Activated naive CD8-positive, alpha-beta T cell treated with anti-CD3 and anti-CD28 coated beads, Interleukin-2, amount 10 ng/mL, durations not matched to agents 7 days and 5 days (primary cell): ENCODE measurements at places on chromosomes 7 and 10. TPM values are rescaled to one million over a fixed set of nuclear protein-coding genes. Genes with fewer than 3 reads are reported as not detected.

- DNase-seq = no peak
- no peak overlapping the region for H3K4me3 ChIP-seq
Observed at GRCh38 chr10:19449860-19450259, 366.4 kb upstream of the PLXDC2 start.

DNA sequence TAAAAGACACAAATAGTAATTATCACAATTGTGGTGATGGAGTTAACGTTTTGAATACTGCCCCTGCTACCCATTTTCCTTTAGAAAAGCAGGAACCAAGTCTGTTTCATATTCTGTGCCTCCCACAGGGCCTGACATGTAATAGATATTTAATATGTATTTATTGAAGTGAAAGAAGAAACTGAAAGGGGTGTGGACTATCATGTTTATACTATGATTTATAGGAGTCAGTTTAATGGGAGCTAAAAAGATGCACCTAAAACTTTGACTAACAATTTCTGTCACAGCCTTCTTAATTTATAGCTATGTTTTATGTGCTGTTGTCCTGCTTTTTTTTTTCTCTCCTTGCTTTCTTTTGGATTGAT lies 24.1 kb upstream of the BHLHA15 start:
- no peaks in the 10 kb centered on the region for H3K27me3 ChIP-seq
- H3K27ac ChIP-seq = no peak overlapping the region
- H3K4me3 ChIP-seq = no peak overlapping the region

DNA sequence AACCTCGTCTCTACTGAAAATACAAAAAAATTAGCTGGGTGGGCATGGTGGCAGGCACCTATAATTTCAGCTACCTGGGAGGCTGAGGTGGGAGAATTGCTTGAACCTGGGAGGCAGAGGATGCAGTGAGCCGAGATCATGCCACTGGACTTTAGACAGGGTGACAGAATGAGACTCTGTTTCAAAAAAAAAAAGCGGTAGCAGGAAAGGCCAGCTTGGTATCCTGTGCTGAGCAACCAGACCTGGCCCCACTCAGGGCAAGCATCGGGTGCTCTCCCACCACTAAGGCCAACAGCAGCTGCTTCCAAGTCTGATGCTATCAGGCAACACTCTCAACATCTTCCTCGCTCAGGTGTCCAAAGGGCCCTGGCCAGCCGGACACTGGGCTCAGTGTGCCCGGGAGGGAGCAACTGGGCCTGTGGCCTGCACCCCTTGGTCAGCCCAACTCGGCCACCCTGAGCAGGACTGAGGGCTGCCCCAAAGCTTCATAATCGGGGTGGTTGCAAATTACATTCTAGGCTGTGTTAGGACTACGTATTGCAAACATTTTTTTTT lies 44.3 kb upstream of the MSMB start:
- DNase-seq = no peak
- H3K4me3 ChIP-seq = no peak overlapping the region
- H3K36me3 ChIP-seq = no peaks in the 10 kb centered on the region
- H3K27me3 ChIP-seq = no peaks in the 10 kb centered on the region
- peaks cover 19% of the 10 kb centered on the region for H3K4me1 ChIP-seq

The SEC61G gene
- 93.4 TPM for total RNA-seq

DNA sequence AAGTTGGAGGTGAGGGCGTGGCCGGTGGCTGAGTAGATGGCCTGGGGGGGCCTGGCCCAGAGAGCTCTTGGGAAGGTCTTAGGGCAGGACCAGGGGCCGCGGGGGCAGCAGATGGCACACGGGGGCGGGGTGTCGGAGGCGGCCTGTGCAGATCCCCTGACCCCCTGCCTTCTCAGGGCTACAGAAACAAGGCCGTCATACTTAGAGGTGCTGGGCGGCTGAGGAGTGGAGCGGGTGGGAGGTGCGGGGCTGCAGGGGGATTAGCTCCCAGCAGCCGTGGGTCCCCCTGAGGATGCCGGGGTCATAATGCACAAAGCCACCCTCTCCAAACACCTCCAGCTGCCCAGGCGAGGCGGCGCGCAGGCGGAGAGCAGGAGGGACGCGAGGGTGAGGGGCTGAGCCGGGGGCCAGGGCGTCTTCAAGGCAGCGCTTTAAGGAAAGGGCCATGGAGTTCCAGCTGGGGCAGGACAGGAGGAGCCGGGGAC lies 40.4 kb upstream of the ZNF32 start:
- H3K27me3 ChIP-seq = peaks cover 35% of the 10 kb centered on the region
- H3K4me3 ChIP-seq = peak overlapping the region; percentile 87
- peak overlapping the region; percentile 80 for H3K27ac ChIP-seq
- H3K36me3 ChIP-seq = no peaks in the 10 kb centered on the region
- H3K4me1 ChIP-seq = peaks cover 8% of the 10 kb centered on the region

GRCh38 chr7:32089678-32090077 lies 19.5 kb upstream of the PDE1C start:
- H3K4me1 ChIP-seq = no peaks in the 10 kb centered on the region
- H3K36me3 ChIP-seq = no peaks in the 10 kb centered on the region
- H3K27ac ChIP-seq = no peak overlapping the region
- no peak overlapping the region for H3K4me3 ChIP-seq
- DNase-seq = no peak

The STRIP2 gene
- total RNA-seq = 4.4 TPM

GRCh38 chr10:110699859-110700468 lies 55.8 kb downstream of the RBM20 start:
- DNase-seq = no peak
- H3K4me3 ChIP-seq = no peak overlapping the region
- no peaks in the 10 kb centered on the region for H3K36me3 ChIP-seq
- no peak overlapping the region for H3K27ac ChIP-seq
- peaks cover 10% of the 10 kb centered on the region for H3K27me3 ChIP-seq
- peaks cover 2% of the 10 kb centered on the region for H3K4me1 ChIP-seq

GRCh38 chr10:15088428-15089261 lies at the start of gene ACBD7:
ACBD7 (minus strand) TSS chr10:15088776; CDS start chr10:15088728, 48 bp downstream.
- DNase-seq = peak; percentile 90
- H3K27me3 ChIP-seq = no peaks in the 10 kb centered on the region
- no peaks in the 10 kb centered on the region for H3K4me1 ChIP-seq
- peak within 1 kb of the TSS; percentile 73 for H3K4me3 ChIP-seq

GRCh38 chr7:139775829-139776266 lies 1.9 kb downstream of the HIPK2 start:
- H3K27ac ChIP-seq = peak overlapping the region; percentile 60
- H3K4me1 ChIP-seq = peaks cover 37% of the 10 kb centered on the region
- H3K36me3 ChIP-seq = peaks cover 3% of the 10 kb centered on the region
- peak overlapping the region; percentile 99 for H3K4me3 ChIP-seq
